ENCODE measurements at places on chromosomes 4 and X. TPM values are rescaled to one million over a fixed set of nuclear protein-coding genes. Genes with fewer than 3 reads are reported as not detected.

DNA sequence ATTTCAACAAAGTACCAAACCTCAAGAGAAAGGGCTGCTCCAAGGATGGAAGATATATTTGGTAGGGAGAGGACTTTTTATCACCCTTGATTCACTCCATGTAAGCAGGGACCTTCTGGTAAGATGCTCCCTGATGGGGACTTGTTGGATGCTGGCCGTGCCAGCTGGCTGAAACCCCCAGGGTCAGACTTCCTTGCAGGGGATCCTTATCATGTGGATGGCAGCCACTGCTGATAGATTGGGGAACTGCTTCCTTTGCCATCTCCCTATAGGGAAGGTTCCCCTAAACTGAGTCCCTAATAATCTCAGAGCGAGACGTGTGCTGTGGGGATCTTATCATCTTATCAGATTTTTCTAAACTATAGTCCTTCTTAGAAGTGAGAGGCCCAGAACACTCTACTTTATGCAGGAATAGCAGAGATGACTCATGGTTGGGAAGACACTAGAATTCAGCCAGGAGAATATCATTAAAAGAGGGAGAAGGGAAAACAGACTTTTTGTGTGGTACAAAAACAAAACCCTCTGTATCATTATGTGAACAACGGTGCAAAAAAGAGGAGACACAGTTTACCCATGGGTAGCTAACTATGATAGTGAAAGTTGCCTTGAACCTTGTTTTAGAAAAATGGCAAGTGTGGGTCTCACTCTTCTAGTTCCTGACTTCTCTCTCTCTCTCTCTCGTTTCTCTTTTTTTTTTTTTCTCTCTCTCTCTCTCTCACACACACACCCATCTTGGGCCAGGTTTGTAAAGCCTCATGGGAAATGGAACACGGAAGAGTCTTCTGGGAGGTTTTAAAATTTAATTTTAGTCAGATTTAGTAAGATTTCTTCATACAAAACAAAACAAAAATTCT, 16.1 kb downstream of the RHOH start:
- no peak overlapping the region for H3K27ac ChIP-seq
- no peak overlapping the region for H3K4me3 ChIP-seq
- peaks cover 2% of the 10 kb centered on the region for H3K4me1 ChIP-seq
- no peaks in the 10 kb centered on the region for H3K27me3 ChIP-seq

The ZFYVE28 gene
- 1.8 TPM for total RNA-seq

DNA sequence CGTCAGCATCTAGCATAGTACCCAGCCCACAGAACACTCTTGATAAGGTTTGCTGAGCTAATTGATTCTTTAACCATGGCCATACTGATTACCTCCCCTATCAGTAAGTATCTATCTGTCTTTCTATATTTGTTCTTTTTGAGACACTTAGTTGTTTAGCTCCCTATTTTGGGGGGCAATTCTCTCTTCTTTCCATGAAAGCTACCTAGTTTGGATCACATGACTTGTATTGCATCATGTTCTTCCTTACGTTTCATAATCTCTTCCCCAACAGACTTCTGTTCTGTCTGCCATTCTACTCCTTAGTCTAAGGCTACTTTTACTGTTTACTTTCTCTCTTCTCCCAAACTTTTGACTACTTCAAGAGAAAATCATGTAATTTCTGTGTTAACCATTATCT, 39.0 kb downstream of the TBC1D19 start:
- H3K27ac ChIP-seq = no peak overlapping the region
- DNase-seq = no peak
- no peaks in the 10 kb centered on the region for H3K4me1 ChIP-seq
- no peaks in the 10 kb centered on the region for H3K27me3 ChIP-seq
- no peaks in the 10 kb centered on the region for H3K36me3 ChIP-seq
- no peak overlapping the region for H3K4me3 ChIP-seq

DNA sequence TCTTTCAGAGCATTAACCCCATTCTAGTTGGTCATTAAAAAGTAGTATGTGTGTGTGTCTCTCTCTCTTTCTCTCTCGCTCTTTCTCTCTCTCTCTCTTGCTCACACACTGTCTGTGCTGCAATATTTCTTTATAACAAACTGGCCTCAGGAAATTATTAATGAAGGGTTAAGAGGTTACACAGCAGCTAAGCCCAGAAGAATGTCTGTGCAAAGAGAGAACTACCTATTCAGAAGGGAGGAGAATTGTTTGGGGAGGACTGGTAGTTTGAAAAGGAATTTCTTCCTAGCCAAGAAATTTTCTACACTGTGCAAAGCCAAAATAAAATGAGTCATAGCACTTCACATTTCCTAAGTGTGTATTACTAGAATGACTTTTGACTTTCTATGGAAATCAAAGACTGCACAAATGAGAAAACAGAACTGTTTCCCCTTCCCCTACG, 22.2 kb downstream of the PDGFC start:
- no peaks in the 10 kb centered on the region for H3K4me1 ChIP-seq
- H3K27me3 ChIP-seq = no peaks in the 10 kb centered on the region
- no peak overlapping the region for H3K27ac ChIP-seq
- DNase-seq = no peak

The FAM9C gene
- total RNA-seq = not detected

The GAGE12E gene
- not detected for total RNA-seq

GRCh38 chr4:153265306-153266047, 61.2 kb downstream of the TRIM2 start:
- H3K27me3 ChIP-seq = no peaks in the 10 kb centered on the region
- peaks cover 32% of the 10 kb centered on the region for H3K36me3 ChIP-seq
- H3K4me3 ChIP-seq = no peak overlapping the region
- no peak overlapping the region for H3K27ac ChIP-seq

- no peak overlapping the region for H3K27ac ChIP-seq
- H3K4me3 ChIP-seq = no peak overlapping the region
- no peaks in the 10 kb centered on the region for H3K27me3 ChIP-seq
- H3K36me3 ChIP-seq = no peaks in the 10 kb centered on the region
- DNase-seq = peak; percentile 54
These were observed 395.2 kb downstream of the MID1IP1 start for GRCh38 chrX:39196192-39197102.

The FGB gene
- total RNA-seq = 1.7 TPM

GRCh38 chr4:7854697-7855370, 84.8 kb downstream of the AFAP1 start:
- H3K4me1 ChIP-seq = no peaks in the 10 kb centered on the region
- no peak overlapping the region for H3K4me3 ChIP-seq
- no peak for DNase-seq
- H3K27me3 ChIP-seq = no peaks in the 10 kb centered on the region
- H3K27ac ChIP-seq = no peak overlapping the region

- H3K4me3 ChIP-seq = no peak overlapping the region
- no peaks in the 10 kb centered on the region for H3K36me3 ChIP-seq
- no peak overlapping the region for H3K27ac ChIP-seq
These were observed 383.6 kb downstream of the BMPR1B start for GRCh38 chr4:95141361-95141760.

GRCh38 chrX:44621078-44621477, 78.4 kb upstream of the FUNDC1 start:
- no peak overlapping the region for H3K4me3 ChIP-seq
- H3K4me1 ChIP-seq = no peaks in the 10 kb centered on the region
- no peaks in the 10 kb centered on the region for H3K27me3 ChIP-seq
- no peak for DNase-seq
- no peak overlapping the region for H3K27ac ChIP-seq

DNA sequence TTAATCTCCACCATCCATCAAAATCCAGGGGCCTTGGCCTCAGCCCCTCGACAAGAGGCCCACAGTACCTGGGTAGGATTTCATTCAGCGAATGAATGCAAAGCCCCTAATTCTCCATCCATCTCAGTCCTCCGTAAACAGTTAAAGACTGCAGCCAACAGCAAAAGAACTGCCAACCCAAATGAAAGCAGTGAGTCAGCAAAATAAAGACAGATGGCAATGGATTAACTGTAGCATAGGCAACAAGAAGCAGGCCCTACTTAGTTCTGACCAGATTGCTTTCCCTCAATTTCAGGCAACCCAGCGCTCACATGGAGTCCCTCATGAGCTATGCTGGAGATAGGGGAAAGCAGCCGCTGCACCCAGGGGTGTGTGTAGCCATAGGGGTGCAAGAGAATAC, 21.4 kb downstream of the PLAC1 start:
- H3K27me3 ChIP-seq = no peaks in the 10 kb centered on the region
- H3K4me3 ChIP-seq = no peak overlapping the region
- no peaks in the 10 kb centered on the region for H3K36me3 ChIP-seq
- H3K27ac ChIP-seq = no peak overlapping the region
- DNase-seq = no peak

The PDLIM3 gene
- 9.8 TPM for total RNA-seq

The GLRB gene
- 0.93 TPM for total RNA-seq

- no peak overlapping the region for H3K4me3 ChIP-seq
- no peaks in the 10 kb centered on the region for H3K36me3 ChIP-seq
- no peak overlapping the region for H3K27ac ChIP-seq
- H3K4me1 ChIP-seq = no peaks in the 10 kb centered on the region
- H3K27me3 ChIP-seq = no peaks in the 10 kb centered on the region
- no peak for DNase-seq
These were observed 12.1 kb upstream of the GTPBP6 start for GRCh38 chrX:330726-331150.

DNA sequence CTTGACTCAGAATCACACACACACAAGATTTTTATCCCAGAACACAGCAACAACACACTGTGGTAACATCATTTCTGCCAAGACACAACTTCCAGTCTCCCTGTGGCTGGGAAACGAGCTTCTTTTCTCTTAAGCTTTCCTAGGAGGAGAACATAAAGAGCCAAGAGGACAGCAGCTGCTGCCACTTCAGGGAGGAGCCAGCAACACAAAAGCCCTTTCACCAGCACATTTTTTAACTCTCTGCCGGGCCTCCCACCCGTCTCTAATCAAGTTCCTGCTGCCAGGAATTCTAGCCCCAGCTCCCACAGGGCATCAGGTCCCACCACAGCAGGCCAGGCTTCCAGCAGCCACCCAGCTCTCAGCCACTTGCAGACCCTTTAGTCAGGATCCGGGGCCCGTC, 22.4 kb downstream of the FAT1 start:
- no peaks in the 10 kb centered on the region for H3K27me3 ChIP-seq
- H3K4me1 ChIP-seq = peaks cover 14% of the 10 kb centered on the region
- H3K4me3 ChIP-seq = no peak overlapping the region
- H3K27ac ChIP-seq = peak overlapping the region; percentile 99

The TBC1D19 gene
- total RNA-seq = 6.0 TPM

The TEX13B gene
- total RNA-seq = 0.25 TPM

The PPEF1 gene
- total RNA-seq = 0.81 TPM

- no peak for DNase-seq
- H3K4me1 ChIP-seq = peaks cover 14% of the 10 kb centered on the region
- no peak overlapping the region for H3K4me3 ChIP-seq
- no peaks in the 10 kb centered on the region for H3K27me3 ChIP-seq
- H3K36me3 ChIP-seq = no peaks in the 10 kb centered on the region
- H3K27ac ChIP-seq = peak overlapping the region; percentile 82
These were observed 151.9 kb upstream of the ANK2 start for GRCh38 chr4:112897543-112897942.

- DNase-seq = peak; percentile 29
- peaks cover 85% of the 10 kb centered on the region for H3K36me3 ChIP-seq
- no peak overlapping the region for H3K4me3 ChIP-seq
These were observed 69.7 kb upstream of the MSANTD1 start for GRCh38 chr4:3179126-3179706.
